NCI-H1105 (cell line): ENCODE measurements at places on chromosomes 5 and 9.

DNA sequence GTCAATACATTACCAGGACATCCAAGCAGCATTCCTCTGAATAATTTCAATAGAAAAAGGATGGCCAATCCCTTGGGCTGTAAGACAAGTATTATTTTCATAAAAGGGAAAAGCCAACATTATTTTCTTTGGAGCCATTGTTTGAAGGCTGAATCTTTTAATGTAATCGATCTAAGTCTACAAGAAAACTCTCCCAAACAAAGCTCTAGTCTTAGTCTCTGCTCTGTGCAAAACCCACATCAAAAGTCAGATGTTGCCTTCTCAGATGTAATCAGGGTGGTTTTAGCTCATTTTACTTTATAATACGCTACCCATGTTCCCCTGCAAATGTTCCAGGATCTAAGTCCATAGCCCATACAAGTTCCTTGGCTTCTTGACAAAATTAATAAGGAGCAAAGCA lies 325.6 kb downstream of the TRPM3 start:
- DNase-seq: no peak

- DNase-seq: no peak
These were observed 62.2 kb upstream of the ZNF462 start for GRCh38 chr9:106800701-106801270.

GRCh38 chr5:67100301-67100700 lies 96.3 kb downstream of the CD180 start:
- DNase-seq: no peak

DNA sequence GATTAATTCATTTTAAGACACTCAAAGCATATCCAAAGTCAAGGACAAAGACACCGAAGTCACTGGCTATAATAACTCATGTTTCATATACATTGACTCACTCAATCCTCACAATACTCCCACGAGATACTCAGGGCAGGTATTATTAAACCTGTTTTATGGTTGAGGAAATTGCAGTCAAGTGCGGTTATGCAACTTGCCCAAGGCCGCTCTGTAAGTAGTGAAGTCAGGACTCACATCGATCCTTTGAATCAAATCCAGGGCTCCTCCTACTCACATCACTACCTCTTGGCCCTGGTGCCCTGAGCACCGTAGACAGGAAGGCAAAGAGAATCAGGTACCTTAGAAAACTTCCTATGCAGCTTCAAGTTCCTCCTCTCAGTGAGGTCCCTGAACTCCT lies 87.8 kb upstream of the APC start:
- no peak for DNase-seq

DNA sequence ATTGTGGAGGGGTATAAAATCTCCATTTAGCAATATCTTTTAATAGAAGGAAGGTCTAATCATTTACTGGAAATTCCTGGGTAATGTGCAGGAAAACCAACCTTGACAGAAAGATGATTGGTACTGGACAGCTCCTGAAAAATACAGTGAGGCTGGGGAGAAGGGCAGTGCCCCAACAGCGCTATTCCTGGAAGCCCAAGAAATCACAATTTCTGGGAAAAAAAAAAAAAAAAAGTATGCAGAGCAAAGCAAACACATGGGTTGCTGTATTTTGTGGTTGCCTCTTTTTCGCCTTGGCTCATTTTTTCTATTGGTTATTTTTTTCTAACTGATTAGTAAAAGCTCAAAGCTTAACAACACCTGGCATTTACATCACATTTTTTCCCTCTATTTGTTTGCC lies 249.7 kb downstream of the ENC1 start:
- DNase-seq: no peak

DNA sequence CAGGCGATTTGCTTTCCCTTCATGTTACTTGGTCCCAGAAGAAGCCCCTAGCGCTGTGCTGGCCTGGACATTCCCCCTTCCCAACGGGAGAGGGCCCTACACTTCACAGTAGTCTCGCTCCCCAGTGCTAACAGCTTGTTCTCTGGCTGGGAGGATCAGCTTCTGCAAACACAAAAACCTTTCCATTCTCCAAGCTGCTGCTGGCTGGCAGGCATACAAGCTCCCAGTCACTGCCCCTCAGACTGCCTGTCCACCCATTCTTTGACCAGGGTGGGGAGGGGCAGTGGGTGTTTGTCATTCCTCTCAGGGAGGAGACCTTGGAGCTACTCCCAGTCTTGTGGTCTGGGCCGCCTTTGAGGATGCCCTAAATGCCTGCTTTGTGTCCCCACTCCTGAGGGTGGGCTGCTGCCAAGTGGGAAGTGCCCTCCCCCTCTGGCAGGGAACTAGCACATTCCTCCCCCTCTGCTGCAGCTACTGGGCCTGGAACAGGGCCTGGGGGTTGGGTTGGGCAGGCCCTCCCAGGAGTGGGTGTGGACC lies 20.8 kb downstream of the ENHO start:
- no peak for DNase-seq
